ENCODE measurements at places on chromosomes 7 and 10. TPM values are rescaled to one million over a fixed set of nuclear protein-coding genes. Genes with fewer than 3 reads are reported as not detected.

DNA sequence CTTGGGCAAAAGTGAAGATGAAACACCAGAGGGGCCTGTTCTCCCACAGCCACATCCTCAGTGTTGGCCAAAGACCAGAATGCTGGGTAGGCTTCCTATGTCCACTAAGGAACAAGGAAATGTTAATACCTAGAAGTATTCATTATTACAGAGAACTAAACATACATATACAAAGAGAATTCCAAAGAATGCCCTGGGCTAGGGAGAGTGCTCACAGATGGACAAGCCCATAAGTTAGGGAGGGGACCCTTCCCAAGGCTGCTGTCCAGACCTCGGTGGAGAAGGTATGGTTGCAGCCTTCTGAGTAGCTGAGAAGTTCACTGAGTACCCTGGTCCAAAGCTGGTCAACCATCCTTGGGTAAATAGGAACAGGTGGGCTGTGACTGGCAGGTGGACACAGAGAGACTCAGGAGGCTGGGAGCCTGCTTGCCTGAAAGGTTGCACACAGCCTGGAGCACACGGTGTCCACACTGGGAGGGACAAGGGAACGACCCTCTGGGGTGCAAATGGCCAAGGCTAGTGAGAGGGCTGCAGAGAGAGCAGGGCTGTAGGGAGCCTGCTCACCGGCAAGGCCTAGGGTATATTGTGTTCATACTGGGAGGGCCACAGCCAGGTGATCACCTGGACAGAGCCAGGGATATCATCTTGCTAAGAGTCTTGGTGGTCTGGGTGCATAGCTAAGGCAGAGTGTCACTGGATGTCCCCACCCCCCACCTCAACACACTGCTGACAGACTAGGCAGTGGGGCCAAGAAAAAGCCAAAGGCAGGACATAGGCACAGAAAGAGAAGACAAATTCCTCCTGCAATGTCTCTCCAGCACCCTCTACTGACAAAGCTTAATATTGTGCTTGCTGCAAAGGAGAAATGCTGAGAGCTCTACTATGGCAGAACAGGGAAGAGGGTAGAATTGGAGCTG, 40.3 kb downstream of the CPVL start:
- peak; percentile 89 for DNase-seq

DNA sequence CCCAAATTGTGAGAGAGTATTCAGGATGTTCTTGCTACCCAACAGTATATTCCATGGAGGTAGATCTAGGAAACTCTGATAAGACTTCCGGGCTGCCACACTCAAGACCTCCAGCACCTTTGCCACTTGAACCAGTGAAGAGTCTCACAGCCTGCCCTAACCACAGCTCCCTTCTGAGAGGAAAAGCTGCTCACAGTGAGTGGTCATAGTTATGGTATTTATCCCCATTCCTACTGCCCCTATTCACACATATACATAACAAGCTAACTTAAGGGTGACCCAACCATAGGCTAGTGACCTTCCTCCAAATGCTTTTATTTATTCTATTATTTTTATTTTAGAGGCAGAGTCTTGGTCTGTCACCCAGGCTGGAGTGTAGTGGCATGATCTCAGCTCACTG, 156.3 kb downstream of the PTEN start:
- DNase-seq: no peak

GRCh38 chr7:47945261-47946015, 2.8 kb downstream of the PKD1L1 start:
- DNase-seq: peak; percentile 89

Gene FAM204A
- 86.2 TPM for total RNA-seq

Gene CFAP69
- total RNA-seq: 0.32 TPM

Gene LLCFC1
- not detected for total RNA-seq

All from Karpas-422 (cell line).